NCI-H2227 treated with DMSO at 0.1 percent for 48 hours (cell line): ENCODE measurements at places on chromosomes 1 and 21.

GRCh38 chr1:46581681-46582455 is 22.2 kb downstream of the MKNK1 start:
- DNase-seq, result peak; percentile 34

- peak; percentile 83 for DNase-seq
Observed at GRCh38 chr1:203278082-203278884, 27.0 kb upstream of the BTG2 start.

DNA sequence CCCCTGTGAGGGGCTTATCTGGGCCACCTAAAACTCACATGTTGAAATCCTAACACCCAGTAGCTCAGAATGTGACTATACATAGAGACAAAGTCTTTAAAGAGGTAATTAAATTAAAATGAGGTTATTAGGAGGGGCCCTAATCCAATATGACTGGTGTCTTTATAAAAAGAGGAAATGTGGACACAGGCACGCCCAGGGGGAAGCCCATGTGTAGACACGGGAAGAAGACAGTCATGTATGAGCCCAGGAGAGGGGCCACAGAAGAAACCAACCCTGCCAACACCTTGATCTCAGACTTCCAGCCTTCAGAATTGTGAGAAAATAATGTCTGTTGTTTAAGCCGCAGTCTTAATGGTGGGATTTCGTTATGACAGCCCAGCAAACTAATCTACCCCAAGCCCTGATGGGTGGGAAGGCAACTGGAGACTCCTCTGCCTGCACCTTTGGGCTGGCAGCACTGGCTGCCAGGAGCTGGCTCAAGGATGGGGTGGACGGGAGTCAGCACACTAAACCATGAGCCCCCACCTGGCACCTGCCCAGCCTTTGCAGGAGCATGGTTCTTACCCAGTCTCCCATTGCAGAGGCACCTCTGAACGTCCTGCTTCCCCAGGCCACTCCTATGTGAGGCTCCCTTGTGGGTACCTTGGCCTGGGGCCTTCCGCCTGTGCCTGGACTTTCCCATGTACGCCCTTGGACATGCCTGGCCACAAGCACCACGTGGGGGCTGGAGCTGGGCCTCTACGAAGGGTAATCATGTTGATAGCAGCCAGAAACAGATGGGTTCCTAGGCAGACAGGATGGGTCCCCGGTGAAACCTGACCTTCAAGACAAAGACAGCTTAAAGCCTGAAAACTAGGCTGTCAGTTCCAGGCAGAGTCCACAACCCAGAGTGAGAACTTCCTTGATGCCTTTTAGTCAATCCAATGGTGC is 57.1 kb upstream of the DMRTB1 start:
- no peak for DNase-seq

GRCh38 chr1:156504438-156504813 is 3.9 kb upstream of the MEF2D start:
- DNase-seq, result peak; percentile 25
